ENCODE measurements at places on chromosomes 2 and 18.

DNA sequence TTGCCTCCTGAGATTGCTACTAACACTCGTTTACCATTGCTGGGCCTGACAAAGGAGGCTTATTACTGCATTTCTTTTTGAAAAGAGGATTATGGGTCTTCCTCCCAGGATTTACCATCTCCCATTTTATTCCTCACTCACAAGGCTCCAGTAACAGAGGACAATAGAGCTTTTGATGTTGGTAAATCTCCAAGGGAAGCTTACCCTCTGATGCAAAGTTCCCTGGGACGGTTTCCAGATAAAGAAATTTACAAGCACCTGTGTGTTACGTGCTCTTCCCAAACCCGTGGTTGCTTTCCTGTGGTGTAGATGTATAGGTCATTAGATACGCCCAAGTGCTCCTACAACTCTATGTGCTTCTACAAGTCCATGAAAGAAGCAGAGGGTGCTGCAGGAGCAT is 17.1 kb downstream of the VSNL1 start:
- DNase-seq: no peak

DNA sequence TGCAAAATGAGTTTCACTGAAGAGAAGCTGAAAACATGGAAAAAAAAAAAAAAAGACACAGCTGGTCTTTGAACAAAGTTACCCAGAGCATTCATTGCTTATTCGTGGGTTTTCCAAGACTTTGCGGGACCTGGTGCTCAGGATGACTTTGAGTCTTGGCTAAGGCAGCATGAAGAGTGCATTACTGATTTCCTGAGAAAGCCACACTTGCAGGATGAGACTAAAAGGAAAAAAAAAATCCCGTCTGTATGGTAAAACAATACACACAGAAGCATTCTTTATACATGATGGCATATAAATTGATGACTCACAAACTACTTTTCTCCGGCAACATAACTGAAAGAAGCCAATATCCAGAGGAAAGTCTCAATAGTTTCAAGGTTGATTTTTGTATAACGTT is 195.4 kb downstream of the SPP2 start:
- DNase-seq: no peak

DNA sequence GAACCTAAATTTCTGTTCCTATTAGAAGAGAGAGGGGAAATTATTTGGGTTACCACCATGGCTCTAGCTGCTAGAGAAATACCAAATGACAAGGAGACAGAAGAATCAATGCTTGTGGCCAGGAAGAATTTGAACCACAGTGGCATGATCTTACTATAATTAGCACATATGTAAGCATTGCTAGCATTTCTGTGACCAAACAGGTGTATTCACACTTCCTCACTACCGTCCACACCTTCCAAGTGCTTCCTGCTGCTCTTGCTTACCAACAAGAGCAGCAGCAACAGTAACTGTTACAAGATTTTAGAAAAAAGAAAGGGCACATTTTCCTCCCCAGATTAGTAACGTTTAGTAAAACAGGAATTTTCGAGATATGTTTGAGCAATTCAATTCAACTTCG is 60.5 kb downstream of the CDH7 start:
- DNase-seq: no peak

DNA sequence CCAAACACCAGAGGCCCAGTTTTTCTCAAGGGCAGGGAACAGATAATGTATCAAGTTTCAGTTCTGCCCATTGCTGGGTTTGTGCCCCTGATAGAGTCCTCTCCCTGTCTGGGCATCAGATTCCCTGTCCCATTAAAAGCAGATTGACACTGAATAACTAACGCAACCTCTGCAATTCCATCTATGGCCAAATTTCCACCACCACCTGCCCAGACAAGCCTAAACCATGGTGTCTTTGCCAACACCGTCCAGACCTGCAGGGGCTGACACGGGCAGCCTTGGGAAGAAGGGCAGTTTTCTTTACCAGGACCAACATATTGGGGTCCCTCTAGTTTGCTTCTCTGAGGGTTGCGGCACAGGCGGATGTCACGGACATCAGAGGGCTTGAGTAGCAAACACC is 26.4 kb upstream of the PAX8 start:
- DNase-seq: no peak

DNA sequence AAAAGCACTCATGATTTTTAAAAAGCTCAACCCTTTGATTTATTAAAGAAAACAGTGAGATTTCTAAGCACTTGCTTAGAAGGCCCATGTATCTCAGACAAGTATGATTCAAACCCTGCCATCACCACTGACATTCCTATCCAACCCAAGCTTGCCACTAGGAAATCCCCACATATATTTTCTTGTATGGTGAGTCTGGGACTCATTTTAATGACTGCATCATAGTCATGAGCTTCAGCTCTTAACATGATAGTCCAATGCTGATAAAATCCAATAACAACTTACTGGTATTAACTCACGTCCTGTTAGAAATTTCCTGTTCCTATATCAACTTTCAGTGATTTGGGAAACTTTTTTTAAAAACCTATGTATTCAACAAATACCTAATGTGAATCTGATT is 39.4 kb upstream of the NCKAP5 start:
- DNase-seq: no peak

DNA sequence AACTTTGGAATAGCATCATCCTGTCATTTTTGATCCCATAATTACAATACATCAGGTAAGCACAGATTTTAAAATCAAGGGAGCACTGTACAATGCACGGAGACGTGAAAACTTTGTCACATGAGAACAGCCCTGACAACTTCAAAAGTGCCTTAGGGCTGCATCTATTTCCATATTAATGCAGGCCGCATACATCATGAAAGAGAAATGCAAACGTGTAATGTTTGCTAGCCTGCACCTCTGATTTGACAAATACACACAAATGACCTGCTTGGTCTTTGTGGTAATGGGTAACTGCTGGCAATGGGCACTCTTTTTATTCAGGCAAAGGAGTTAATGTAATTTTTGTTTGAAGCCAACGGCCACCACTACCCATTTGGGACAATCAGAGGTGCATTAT is 202.0 kb upstream of the EPHA4 start:
- DNase-seq: no peak

DNA sequence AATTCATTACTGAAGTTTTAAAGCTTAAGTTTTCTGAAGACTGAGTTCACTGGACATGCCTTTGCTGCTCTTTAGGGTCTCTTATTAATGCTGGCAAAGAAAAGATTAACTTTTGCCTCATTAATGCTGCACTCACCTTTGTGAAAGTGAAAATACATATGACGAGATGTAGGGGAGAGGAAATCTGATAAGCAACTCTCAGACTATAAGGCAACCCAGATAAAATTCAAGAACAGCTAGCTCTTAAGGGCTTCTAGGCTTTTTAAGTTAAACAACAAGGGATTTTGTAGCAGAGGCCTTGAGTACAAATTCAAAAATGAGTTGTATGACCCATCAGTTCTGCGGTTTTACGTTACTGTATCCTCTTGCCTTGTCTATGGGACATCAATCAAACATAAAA is 143.7 kb downstream of the USP34 start:
- no peak for DNase-seq

DNA sequence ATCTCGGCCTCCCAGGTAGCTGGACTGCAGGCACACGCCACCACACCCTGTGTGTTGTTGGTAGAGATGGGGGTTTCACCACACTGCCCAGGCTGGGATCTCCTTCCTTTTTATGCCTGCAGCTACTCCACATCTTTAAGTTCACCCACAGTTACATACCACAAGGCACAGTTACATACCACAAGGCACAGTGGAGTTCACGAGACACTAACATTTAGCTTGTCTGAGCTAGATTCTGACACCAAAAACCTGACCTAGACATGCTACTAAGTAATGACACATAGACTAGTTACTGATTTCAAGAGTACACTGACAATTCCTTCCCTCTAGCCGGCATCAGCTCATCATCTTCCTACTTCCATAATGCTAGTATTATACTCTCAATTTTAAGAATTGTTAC is 4.3 kb downstream of the POLR2D start:
- DNase-seq: no peak

DNA sequence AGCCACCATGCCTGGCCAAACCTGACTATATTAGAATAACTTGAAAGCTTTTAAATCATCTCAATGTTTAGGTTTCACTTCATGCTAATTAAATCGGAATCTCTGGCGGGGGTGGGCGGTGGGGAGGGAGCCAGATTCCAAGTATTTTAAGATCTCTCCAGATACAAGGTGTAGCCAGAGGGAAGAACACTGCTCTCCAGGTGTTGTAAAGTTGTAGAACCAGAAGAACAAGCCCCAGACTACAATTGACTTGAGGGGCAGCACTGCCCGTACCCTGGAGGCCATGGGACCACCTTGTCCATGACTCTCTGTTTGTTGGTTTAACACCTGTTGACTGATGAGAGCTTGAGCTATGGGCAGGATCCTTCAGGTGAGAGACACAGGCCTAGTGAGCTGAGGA is 33.1 kb upstream of the GTF2A1L start:
- no peak for DNase-seq

DNA sequence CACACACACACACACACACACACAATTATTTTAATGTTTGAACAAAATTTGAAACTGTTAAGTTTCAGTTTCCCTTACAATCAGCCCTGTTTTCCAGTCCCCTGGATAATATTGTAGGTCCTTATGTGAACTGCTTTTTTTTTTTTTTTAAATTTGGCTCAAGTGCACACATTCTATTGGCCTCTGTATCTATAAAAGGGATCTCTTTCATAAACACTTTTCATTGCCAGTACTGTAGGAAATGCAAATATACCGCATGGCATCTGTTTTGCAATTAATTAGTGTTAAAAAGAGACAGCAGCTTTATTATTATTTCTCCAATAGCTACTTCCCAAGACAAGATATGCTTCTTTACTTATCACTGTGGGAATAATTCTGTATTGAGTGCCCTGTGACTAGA is 738.7 kb downstream of the EPHA4 start:
- DNase-seq: no peak

DNA sequence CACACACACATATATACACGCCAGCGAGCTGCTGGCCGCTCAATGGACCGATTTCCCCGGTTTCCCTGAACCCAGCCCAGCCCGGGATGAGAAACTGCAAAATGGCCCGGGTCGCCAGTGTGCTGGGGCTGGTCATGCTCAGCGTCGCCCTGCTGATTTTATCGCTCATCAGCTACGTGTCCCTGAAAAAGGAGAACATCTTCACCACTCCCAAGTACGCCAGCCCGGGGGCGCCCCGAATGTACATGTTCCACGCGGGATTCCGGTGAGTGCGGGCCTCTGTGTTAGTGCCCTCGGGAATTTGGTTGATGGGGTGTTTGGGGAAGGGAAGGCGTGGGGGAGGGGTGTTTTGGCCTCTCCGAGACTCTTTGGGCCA is 392 bp downstream of the ST8SIA3 start:
- DNase-seq: no peak

Data from suppressor macrophage treated with lipopolysaccharide for 4 hours (primary cell).